ENCODE measurements at places on chromosomes 12 and 14. TPM values are rescaled to one million over a fixed set of nuclear protein-coding genes. Genes with fewer than 3 reads are reported as not detected.
A peak's percentile ranks its signal among the peaks of the same experiment; 100 is the strongest.

SLC24A4 gene
- not detected for total RNA-seq

SELPLG gene
- total RNA-seq: 25.3 TPM

C12orf56 gene
- not detected for total RNA-seq

PARP2 gene
- 55.4 TPM for total RNA-seq

KRT71 gene
- not detected for total RNA-seq

MOAP1 gene
- total RNA-seq: 26.4 TPM

GPRC5A gene
- total RNA-seq: 0.25 TPM

GALNT16 gene
- 0.30 TPM for total RNA-seq

GRCh38 chr12:34396006-34396860 is 373.9 kb downstream of the ALG10 start:
- DNase-seq: no peak

GRCh38 chr12:20451761-20452160 is 83.4 kb downstream of the PDE3A start:
- DNase-seq: no peak

DNA sequence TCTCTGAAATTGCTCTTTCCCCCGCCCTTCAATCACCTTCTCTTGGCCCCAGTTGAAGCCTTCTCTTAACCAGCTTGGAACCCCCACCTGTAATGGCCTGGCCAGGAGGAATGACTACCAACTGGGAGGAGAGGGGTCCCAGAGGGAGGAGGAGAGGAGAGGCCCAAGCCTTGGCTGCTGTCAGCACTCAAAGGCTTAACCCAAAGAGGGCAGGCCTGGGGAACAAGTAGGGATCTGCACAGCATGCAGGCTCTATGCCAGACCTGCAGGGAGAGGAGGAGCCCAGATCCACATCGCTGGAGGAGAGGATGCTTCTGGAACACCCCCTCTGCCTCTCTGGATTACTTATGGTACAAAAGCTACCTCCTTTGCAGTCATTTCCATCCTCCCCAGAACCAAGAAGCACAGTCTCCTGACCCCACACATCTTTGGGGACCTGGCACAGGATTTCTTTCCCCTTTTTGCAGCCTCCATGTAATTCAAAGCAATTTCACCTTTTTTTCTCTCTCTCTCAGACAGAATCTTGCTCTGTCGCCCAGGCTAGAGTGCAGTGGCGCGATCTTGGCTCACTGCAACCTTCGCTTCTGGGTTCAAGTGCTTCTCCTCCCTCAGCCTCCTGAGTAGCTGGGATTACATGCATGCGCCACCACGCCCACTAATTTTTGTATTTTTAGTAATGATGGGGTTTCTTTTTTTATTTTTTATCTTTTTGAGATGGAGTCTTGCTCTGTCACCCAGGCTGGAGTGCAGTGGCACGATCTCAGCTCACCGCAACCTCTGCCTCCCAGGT is 6.2 kb downstream of the RARG start:
- no peak for DNase-seq

DNA sequence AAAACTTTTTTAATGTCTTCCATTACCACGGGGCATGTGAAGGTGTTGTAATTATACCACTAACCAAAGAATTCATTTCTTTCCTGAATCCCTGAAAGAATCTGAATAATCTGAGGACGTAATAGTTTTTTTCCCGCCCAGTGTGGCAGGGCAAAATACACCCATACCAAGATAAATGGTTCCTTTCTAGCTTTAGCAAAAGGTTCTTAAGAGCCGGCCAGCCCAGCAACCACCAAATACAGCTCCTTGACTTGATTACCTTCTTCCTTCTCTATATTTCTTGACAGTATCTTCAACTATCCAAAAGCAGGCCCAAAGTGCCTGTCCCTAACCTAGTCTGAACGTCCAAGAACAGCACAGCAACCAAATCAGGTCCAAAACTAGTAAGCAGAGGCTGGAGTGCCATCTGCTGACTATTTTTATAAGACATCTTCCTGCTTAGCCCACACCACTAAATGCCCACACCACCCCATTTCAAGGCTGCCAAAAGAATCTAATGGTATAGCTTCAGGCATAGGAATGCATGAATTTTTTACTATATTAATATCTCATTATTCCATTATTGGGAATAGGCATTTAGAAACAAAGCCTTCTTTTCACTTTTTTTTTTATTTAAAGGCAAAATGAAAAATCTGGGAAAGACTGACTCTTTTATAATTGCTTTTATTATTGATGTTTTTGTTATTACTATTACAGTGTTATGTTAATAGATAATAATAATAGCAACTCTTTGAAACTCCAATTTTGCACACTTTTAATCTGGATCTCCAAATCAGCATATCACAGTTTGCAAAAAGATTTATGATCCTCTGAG is 524.4 kb downstream of the MED13L start:
- peak; percentile 44 for DNase-seq

GRCh38 chr12:75954041-75954440 is 77.5 kb downstream of the PHLDA1 start:
- no peak for DNase-seq

- no peak for DNase-seq
Measured at GRCh38 chr14:71336489-71337192, 429.4 kb downstream of the PCNX1 start.

DNA sequence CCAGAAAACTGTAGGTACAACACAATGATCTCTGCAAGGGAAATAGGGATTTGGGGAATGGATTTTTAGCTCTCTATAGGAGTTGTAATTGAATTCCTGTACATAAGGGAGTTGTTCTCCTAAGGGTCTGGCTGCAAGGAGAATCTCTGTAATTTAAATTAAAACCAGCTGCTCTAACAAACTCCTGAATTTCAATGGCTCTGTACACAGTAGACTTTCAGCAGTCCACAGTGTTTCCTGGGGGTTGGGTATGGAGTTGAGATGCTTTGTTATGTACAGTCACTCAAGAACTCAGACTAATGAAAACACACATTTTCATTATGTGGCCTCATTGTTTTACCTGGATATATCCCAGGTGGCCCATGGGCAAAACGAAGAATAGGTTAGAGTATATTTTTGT is 93.2 kb downstream of the NAV3 start:
- no peak for DNase-seq

DNA sequence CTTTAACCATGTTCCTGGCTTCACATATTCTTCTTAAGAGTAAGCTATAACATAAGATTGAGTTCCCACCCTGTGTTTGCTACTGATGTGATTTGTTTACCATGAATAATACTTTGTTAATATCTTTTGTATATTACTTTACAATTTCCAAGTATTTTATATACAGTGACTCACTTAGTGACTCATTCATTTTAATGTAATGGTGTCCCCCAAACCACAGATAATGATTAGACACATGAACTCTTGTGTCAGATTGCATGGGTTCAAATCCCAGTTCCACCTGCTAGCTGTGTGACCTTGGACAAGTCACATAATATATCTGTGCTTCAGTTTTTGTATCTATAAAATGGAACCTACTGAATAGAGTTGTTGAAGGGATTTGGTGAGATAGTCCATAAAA is 76.1 kb downstream of the MYF5 start:
- DNase-seq: no peak

Measured in OCI-LY7 (cell line).